ENCODE measurements at places on chromosomes 16 and 17.

GRCh38 chr16:84406006-84406963 is 37.9 kb downstream of the ATP2C2 start:
- no peak for DNase-seq

- DNase-seq: no peak
Observed at GRCh38 chr16:82715833-82716232, 89.1 kb downstream of the CDH13 start.

DNA sequence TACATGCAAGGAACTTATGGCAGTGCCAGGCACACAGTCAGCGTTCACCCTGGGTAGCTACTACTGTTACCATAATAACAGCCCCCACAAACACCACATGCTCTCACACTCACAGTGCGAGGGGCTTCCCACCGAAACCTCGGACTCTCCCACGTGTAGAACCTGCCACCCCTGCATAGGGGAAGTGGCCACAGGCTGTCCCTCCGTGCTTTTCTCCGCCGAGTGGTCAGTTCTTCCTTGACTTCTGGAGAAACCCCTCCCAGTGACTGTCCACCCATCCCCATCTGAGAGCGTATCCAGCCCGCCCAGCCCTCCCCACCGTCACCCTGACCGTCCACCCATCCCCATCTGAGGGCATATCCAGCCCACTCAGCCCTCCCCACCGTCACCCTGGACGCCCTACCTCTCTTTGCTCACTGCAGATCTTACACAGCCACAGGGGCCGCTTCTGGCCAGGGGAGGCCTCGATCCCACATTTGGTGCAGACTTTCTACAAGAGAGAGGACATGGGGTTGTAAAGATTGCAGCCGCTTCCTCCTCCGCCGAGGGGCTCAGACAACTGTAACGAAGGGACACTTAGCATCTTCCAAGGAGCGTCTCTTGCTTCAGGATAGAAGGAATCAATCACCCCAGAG is 71.1 kb downstream of the RPH3AL start:
- DNase-seq: no peak

DNA sequence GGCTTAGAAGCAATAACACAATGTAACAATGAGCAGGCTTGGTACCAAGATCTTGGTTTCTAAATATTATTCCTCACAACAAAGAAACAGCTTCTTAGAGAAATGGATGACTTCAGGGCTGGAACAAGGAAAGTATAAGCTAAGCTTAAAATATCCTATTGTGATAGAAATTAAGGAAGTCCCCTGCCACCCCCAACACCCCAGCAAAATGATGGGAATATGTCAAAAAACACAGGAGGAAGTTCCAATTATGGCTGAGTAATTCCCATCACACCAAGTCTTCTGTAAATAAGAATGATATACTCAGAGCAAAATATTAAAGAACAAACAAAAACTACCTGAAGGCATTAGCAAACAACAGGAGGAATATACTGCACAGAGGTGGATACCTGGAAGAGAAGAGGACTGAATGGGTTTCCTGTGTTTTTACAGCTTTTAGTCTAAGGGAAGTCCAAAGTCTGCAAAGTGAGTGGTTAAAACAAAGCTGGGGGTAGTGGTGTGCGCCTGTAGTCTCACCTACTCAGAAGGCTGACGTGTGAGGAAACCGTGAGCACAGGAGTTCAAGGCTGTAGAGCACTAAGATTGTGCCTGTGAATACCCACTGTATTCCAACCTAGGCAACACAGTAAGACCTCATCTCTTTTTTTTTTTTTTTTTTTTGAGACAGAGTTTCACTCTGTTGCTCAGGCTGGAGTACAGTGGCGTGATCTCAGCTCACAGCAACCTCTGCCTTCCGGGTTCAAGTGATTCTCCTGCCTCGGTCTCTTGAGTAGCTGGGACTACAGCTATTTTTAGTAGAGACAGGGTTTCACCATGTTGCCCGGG is 17.1 kb upstream of the ATP6V0A1 start:
- DNase-seq: no peak

Measured in CD8-positive, alpha-beta memory T cell (primary cell).